H1 (cell line): ENCODE measurements at places on chromosomes 12 and 14.
A peak's percentile ranks its signal among the peaks of the same experiment; 100 is the strongest.

DNA sequence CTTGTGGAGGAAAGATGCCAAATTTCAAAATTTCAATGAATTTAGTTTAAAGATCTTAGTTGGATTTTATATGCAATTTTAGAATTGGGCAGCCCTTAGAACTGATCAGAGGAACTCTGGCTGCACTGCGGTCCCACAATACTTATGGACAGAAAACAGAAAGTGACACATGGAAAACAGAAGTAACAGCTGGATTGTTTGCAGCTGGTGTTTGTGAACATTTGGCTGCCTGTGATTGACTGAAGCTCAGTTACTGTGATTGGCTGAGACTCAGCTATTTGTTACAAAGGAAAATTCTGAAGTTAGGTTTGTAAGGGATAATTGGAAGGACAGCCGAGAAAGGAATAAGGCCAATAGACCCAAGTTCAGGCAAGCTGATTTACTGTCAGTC lies 10.0 kb upstream of the KRT86 start:
- DNase-seq: no peak

DNA sequence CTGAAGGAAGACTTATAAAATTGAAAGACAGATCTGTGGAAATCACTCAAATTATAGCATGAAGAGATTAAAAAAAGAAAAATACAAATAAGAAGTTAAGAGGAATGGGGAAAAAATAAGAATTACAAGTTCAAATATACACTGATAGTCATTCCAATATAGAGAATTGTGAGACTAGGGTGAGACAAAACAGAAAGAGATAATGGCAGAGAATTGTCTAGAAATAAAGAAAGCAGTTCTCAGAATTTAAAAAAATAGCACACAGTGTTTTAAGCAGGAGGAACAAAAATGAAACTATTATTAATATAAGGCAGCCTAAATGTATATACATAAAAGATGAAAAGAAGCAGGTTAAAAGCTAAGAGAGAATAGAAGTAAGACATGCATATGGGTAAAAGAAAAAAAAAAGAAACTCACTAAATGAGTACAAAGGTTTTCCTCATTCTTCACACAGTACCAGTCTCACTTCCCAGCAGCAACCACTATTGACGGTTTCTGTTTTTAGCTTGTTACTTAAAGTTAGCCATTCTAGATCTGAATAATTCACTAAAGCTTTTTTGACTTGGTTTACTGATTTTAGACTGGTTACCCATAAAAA lies 31.1 kb downstream of the SLC38A4 start:
- no peak for DNase-seq

DNA sequence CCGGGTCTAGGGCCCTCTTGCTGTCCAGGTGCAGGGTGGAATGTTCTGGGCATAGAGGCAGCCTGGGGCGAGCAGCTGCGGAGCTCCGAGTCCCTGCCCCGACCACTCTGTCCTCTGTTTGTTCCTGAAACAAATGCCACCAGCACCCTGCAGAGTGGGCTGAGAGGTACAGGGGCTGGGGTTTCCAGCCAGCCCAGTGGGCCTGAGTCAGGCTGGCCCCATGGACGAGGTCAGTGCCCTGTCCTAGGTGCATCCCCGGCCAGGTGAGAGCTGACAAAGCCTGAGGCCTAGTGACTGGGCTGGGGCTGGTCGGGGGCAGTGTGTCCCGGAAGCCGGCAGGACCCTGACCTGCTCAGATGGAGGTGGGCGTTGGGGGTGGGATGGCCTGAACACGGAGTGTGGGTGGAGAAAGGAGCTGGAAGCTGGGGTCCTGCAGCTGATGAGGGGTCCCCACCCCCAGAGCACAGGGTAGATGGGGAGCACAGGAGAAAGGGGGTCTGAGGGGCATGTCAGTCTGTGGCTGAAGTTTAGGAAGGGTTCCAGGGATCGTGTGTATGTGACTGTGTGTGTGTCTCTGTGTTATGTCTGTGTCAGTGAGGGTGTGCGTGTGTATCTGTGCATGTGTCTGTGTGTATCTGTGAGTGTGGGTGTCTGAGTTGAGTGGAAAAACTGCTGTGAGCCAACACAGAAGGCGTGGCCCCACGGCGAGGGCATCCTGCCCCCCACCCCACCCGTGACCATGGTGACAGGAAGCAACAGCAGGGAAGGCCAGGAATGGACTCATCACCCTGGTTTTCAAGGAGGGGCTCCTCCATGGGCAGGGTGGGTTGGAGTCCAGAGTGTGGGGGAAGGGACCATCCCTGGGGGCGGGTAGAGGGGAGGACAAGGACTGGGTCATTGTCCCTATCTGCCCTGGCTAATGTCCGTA lies 2.4 kb upstream of the CRIP1 start:
- peak; percentile 42 for DNase-seq

GRCh38 chr14:44657696-44658388 lies 150.8 kb upstream of the FSCB start:
- DNase-seq: no peak

DNA sequence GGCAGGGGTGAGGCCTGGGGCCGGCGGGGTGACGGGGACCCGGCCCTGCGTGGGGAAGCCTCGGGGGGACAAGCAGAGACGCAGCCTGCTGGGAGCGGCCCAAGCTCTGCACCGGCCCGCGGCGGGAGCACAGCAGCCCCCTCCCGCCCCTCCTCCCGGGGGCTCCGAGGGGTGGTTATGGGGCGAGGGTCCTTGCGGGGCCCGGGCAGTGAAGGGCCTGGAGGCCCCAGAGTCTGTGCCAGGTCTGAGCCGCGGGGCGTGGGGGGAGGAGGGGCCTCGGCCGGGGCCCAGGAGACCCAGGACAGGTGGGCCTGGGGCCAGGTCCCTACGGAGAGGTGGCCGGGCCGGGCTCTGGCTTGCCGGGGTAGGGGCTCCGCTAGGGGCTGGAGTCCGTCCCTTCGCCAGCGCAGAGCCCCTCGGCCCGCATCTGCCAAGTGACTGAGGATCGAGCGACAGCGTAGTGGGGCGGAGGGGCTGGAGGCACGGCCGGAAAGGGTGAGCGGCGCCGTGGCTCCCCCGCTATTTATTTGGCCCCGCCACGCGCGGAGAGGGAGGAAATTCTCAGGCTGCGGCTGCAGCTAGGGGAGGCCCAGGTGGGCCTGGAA lies 495 bp downstream of the TMEM121 start:
- DNase-seq: no peak

GRCh38 chr12:57133916-57134315 lies 5.6 kb downstream of the LRP1 start:
- DNase-seq: no peak

DNA sequence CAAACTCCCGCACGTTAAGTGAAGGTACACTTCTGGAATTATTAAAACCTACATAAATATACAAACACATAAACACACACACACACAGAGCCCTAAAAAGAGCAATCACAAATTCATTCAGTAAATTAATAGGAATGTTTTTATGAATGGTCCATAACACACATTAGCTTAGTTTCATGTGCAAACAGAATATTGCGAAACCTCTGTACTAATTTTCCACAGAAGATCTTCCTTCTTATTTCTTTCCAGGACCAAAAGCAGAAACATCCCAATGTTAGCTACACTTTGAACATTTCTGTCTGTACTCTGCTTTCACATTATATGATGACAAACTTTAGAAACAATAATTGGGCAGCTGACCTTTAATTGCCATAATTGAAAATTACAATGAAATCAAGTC lies 101.6 kb downstream of the SOX5 start:
- no peak for DNase-seq

DNA sequence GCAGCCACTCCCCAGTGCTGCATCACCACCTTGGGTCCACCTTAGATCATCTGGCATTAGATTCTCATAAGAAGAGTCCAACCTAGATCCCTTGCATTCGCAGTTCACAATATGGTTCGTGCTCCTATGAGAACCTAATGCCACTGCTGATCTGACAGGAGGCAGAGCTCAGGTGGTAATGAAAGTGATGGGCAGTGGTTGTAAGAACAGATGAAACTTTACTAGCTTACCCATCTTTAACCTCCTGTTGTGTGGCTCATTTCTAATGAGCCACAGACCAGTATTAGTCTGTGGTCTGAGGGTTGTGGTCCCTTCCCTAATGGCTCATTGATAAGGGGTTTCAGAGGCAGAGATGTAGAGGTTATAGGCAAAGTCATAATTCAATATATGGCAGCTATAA lies 615.9 kb upstream of the MIS18BP1 start:
- no peak for DNase-seq

GRCh38 chr14:96297000-96297399 lies 41.0 kb downstream of the BDKRB1 start:
- DNase-seq: no peak

DNA sequence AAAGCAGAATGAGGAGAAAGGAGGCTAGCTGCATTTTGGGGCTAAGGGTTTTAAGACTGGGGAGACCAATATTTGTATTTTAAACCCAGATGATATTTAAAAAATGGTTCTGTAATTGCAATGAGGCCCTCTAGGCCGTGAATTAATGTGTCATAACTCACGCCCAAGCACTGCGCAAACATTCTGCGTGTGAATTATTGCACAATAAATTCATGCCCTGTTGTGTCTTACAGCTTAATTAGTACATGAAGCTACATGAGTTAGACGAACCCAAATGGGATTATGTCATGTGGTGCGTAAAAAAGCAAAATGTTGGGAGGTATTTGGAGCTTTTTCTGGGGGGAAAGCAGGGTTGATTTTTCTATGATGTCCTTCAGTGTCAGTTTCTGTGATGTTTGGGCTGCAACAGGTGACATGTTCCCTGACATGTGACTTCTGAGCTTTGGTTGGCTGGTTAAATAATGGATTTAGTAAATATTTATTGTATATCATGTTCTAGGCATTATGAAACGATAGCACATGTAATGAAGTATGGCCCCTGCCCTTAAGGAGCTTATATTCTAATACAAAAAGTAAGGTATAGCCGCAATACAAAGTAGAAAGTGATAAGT lies 30.4 kb upstream of the CISTR start:
- DNase-seq: no peak

DNA sequence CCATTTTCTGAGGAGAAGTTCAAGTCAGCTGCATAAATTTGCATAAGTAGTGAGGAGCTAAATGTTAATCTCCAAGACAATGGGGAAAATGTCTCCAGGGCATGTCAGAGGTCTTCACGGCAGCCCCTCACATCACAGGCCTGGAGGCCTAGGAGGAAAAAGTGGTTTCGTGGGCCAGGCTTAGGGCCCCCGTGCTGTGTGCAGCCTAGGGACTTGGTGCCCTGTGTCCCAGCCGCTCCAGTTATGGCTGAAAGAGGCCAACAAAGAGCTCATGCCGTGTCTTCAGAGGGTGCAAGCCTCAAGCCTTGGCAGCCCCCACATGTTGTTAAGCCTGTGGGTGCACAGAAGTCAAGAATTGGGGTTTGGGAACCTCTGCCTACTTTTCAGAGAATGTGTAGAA lies 41.9 kb upstream of the RD3L start:
- no peak for DNase-seq

- no peak for DNase-seq
These were observed 47.1 kb downstream of the GIT2 start for GRCh38 chr12:109949089-109949488.

DNA sequence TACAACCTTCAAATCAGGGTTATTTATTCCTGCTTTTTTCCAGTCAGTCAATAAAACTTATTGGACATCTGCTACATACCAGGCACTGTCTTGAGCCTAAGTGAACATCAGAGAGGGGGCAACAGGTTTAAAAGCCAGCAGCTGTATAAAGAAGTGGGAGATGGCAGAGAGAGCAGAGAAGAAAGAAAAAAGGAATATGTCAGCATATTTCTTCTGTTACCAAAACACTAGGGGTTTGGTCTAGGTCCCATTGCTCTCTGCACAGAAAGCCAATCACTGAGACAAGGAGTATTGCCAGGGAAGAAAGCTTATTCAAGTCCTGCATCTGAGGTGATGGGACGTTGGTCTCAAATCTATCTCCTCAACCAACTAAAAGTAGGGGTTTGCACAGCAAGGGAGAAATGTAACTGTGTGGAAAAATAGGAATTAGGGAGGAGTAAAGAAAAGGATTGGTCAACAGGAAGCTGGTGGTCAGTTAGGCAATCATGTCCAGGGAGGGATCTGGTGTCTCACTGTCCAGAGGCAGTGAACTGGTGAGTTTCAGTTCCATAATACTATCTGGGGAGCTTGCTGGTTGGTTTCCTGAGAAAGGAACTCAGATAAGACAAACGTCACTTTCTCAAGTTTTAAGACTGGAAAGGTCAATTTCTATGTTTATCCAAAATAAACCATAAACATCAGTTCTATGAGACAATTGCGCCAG lies 107.5 kb downstream of the PHLDA1 start:
- no peak for DNase-seq

DNA sequence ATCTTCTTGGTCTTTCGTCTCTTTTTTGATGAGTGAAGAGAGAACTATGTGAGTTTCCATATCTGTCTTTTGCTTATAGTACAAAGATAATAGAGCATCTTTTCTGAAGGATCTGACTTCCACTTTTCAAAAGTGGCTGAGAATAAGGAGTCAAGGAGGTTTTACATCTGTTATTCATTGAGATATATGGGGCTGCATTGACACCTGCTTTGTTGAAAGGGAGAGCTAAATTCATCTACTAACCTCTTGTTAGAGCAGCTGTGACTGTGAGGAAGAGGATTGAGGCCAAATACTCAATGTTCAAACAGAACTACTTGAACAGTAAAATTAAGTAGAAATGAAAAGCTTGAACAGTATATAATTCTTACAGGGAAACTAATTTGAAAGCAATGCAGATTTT lies 130.2 kb upstream of the ATP2B1 start:
- no peak for DNase-seq

DNA sequence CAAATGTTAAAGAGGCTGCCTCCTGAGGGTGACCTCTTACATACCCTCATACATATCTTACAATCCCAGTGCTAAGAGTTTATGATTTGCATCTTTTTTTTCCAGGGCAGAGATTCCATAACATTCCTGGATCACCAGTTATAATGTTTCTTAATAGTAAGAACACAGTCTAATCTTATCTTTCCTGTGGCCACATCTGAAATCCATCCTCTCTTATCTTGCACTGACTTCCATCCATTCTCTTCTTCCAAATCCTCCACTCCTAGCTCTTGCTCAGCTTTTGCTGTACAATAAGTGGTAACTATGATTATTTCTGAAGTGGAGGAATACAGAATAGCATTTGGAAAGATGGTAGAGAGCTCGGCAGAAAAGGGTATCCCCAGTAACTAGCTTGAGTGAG lies 6.3 kb downstream of the CALCOCO1 start:
- no peak for DNase-seq

DNA sequence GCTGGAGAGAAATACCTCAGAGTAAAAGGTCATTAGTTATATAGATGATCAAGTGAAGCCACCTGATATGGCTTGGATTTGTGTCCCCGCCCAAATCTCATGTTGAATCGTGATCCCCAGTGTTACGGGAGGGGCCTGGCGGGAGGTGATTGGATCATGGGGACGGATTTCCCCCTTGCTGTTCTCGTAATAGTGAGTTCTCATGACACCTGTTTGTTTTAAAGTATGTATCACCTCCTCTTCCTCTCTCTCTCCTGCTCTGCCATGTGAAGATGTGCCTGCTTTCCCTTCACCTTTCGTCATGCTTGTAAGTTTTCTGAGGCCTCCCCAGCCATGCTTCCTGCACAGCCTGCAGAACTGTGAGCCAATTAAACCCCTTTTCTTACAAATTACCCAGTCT lies 124.8 kb downstream of the FOXA1 start:
- DNase-seq: no peak

GRCh38 chr14:101061411-101062064 lies 158.0 kb upstream of the RTL1 start:
- no peak for DNase-seq
